ENCODE measurements at places on chromosomes 3 and 15.

DNA sequence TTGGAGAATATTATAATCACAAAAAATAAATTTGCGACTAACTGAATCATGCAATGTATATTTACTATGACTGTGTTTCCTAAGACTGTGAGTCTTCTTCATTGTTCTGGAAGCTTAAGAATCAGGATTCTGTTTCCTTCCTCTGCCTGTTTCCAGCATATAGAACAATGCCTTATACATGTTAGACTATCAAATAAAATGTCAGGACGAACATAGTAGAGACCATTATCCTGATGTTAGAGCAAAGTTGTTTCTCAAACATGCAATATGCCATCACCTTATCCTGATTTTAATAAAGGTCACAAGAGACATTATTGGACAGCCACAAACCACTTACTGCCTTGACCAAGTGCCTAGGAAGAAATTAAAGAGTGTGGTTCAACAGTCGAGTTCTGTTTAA lies 457.4 kb upstream of the AGTR1 start:
- no peak for DNase-seq

DNA sequence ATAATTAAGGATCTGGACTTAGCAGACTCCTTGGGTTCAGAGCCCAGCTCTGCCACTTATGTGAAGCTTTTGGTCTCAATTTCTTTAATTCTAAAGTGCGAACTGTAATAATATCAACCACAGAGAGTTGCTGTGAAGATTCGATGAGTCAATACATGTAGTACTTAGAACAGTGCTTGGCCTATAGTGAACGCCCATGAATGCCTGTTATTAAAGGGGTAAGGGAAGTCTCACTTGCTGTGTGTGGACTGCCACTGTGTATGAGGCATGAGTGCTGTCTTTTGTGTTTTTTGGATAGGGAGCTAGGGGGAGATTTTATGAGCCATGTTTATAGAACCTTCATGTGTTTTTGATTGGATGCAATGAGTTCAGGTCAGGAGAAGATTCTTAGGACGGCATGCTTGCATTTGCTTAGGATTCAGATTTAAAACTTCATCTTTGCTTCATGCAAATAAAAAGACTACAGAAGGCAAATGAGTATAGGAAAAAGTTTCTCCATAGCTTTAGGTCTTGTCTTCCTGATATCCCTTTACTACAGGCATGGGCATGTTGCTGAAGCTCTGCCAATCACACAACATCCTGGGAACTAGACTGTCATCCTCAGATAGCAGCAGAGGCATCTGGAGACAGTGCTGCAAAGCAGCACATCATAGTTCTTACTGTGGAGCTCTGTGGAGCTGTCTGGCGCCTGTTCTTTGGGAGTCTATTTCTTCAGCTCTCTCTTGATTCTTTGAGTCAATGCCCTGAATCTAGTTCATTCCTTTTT lies 50.0 kb downstream of the PLS1 start:
- no peak for DNase-seq

- DNase-seq, result no peak
These were observed 32.3 kb upstream of the TRIM59 start for GRCh38 chr3:160481856-160482255.

GRCh38 chr3:153242896-153243295 lies 80.9 kb downstream of the RAP2B start:
- DNase-seq, result no peak

DNA sequence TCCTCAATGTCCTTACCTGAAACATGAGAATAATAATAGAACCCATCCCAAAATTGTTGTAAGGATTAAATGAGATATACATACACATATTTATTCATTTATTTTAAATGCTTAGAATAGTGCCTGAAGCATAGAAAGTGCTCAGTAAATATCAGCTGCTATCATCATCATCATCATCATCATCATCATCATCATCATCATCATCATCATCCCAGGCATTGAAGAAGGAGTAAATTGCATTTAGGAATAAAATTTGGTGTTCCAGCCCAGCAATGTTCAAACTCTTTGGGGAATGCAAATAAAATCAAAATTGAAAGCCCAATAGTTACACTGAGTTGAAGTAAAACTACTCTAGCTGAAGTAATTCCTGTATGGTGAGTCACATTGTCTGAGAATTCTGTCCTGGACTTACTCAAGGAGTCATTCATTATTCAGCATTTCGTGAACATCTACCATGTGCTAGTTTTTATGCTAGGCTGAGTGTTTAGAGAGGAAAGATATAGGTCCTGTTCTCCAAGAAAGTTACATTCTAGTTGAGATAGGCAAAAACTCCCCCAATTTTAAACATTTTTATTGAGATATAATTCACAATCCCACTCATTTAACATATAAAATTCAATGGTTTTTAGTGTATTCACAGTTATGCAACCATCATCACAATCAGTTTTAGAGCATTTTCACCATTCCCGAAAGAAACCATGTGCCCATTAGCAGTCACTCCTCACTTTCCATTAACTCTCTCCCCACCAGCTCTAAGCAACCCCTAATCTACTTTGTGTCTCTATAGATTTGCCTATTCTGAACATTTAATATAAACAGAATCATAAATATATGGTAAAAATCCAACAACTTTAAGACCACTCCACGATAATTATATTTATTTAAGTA lies 107.2 kb downstream of the FRMD5 start:
- DNase-seq, result no peak

DNA sequence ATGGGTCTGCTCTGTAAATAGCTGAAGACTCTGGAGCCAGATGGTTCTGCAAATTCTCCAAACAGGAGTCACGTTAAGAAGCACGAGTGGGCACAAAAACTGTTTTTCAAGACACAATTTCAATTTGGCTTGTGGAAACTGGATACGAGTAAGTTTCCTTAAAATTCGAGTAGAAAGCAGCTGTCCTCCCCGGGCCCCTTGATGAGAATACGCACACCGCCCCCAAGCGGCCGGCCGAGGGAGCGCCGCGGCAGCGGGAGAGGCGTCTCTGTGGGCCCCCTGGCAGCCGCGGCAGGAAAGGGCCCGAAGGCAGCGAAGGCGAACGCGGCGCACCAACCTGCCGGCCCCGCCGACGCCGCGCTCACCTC lies 778 bp upstream of the THBS1 start:
- peak; percentile 70 for DNase-seq

- no peak for DNase-seq
These were observed 612 bp upstream of the C15orf40 start for GRCh38 chr15:83012076-83012426.

DNA sequence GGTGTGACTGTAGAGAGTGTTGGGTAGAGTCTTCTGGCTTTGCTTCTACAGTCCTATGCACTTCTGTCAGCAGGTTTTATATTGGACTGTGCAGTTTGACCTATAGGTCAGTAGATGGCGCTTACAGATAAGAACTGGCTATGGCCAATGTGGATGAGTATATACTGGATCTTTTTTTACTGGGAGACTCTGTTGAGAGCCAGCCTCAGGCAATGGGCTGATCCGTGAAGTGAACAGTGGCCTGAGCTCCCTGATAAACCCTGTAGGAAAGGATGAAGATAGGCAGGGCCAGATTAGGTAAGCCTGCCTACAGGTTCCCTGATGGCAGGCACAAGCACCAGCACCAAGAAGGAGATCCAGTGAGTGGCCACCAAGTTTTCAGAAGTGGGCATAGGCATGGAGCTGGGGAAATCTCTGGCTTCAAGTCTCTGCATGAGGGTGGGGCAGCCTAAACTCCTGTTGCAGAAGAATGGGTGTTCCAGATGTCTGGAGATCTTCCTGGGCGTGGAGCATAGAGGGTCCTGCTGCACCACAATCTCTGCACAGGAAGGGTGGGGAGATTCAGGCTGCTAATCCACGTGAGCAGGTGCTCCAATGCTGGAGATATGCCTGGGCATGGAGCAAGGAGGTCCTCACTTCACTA lies 326.0 kb upstream of the SGO1 start:
- peak; percentile 52 for DNase-seq

- peak; percentile 32 for DNase-seq
These were observed 4.1 kb upstream of the PAK6 start for GRCh38 chr15:40234783-40235182.

DNA sequence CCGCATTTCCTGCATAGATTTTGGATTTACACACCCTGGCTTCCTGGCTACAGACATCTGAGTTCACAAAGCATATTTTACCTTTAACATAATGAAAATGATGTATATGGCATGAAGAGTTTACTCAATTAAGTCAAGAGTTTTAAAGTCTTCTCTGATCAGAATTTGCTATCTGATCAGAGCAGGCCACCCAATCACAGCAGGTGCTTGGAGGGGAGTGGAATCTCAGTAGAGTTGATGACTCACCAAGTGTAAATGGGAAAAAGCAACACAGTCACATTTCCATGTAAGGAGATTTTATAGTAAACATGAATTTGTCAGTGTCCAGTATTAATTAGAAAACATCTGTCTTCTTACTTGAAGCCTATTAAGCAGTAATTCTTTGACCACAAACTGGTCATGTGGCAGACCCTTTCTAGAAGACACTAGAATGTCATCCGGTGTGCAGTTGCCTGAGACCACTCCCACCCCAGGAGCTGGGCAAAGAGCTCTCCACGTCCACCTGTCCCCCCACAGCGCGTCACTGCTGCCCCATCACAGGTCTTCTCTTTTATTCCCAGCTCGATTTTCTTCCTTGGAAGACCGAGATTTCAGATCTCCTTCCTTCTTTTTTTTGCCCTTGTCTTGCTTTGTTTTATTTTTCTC lies 10.8 kb downstream of the MESD start:
- no peak for DNase-seq

- no peak for DNase-seq
These were observed 24.7 kb downstream of the SPATA12 start for GRCh38 chr3:57085211-57085610.

- DNase-seq, result no peak
These were observed 20.7 kb upstream of the POC1A start for GRCh38 chr3:52174896-52175295.

GRCh38 chr15:53709821-53710220 lies 49.6 kb downstream of the WDR72 start:
- DNase-seq, result no peak
